ENCODE measurements at places on chromosomes 1 and 21.

- DNase-seq: no peak
These were observed 24.0 kb upstream of the SAMD13 start for GRCh38 chr1:84277343-84278059.

DNA sequence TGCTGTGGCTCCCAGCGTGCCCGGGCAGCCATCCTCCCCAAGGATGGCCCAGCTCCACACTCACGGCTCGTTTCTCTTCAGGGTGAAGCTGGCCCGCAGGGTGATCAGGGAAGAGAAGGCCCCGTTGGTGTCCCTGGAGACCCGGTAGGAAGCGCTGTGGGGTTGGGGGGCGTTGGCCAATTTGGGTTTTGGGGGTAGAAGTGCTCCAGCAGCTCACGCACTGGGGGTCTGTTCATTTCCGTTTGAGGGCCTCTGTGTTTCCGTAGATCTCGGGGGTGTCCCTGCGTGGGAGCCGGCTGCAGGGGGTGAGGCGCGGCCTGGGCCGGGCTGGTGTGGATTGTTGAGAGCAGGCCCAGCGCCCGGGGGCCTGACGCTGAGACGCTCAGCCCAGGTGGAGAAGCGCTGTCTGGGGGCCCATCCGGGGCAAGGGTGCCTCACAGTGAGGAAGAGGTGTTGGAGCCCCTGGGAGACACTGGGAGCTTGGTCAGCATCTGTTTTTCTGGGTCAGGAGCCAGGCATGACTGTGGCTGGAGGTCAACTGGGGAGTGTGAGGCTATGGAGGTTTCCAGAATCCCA lies 12.6 kb downstream of the COL6A1 start:
- no peak for DNase-seq

DNA sequence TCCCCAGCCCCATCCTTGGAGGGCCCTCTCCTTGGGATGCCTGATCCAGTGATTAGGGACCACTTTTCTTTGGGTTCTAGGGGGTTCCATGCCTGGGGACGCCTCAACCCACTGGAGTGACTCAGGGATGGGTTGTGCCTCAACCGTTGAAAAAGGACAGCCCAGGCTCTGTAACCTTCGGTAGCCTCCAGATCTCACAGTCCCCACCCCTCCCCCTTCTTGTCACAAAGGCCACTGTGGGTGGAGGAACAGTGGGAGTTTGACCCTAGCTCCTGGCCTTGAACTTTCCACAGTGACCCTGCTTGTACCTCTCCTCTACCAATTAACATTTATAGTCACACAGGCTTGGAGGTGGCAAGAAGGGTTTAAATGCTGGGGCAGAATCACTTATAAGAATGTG lies 2.6 kb upstream of the RORC start:
- no peak for DNase-seq

DNA sequence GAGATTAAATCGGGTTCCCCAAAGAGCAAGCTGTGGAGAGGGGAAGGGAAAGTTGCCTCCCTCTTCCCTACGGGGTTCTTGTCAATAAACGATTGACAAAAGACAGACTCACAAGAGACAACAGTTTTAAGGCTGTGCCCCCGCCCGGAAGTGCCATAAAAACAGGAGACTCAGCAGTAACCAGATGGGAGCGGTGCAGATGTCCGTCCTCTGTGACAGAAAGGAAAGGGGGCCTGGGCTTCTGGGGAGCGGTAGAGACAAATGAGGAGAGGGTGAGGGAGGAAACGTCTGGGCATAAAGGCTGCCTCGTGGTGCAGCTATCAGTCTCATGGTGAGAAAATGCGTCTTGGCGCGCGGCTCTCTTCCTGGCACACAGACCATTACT lies 5.9 kb downstream of the TP73 start:
- DNase-seq: no peak

DNA sequence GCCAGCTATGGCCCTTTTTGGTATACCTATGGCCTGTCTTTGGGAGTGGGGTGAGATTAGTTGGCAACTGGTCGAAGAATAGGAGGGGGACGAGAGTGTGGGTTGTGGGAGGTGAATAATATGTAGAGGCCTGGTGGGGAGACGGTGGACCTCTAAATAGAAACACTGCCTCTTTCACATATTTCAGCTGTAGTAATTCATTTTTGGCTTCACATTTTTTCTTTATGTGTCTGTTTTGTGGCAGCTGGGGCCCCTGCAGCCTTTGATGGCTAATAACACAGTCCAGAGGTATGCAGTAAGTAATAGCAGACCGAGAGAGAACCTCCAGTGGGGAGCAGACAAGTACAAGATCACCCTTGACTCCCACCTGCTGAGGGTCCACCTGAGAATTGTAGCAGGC lies 75.9 kb downstream of the HLX start:
- DNase-seq: no peak

GRCh38 chr1:6208723-6209660 lies 3.1 kb downstream of the RNF207 start:
- DNase-seq: peak; percentile 25

DNA sequence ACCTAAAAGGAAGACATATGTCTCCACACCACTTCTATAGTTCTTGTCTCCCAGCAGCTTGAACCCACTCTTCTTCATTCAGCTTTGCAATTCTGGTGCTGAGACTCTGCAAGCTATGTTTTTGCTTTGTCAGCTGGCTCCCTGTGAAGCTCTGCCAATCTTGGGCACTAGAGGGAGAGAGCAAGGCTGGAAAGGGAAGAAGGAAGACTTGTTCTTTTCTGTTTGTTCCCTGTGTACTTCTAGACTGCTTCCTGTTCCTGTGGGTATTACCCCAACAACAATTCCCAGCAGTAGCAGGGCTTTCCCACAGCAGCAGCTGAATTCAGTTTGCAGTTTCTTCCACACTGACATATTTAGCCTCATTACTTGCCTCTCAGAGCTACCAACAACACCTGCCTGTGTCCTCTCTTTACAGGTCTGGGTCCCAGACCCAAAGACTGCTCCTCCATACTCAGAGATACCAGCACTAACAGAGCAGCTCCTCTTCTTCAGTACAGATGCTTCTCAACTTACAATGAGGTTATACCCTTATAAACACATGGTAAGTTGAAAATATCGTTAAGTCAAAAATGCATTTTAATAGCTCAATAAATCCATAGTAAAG lies 275.2 kb upstream of the NEGR1 start:
- DNase-seq: no peak

DNA sequence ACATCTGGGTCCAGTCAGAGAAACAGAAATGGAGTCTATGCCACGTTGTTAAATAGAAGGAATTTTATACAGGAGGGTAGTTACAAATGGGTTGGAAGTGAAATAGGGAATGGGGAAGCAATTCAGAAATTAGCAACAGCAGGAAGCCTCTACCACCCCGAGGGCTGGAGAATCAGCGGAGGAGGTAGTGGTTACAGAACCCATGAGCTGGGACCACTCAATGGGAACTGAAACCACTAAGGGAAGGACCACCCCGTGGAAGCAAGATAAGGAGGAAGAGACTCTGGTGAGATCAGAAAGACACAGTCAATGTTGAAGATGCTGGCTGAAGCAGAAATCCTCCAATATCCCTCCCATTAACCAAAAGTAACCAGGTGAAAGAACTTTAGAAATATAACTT lies 15.5 kb upstream of the MAST2 start:
- no peak for DNase-seq

- no peak for DNase-seq
These were observed 122.6 kb downstream of the KCNJ6 start for GRCh38 chr21:37793660-37794059.

DNA sequence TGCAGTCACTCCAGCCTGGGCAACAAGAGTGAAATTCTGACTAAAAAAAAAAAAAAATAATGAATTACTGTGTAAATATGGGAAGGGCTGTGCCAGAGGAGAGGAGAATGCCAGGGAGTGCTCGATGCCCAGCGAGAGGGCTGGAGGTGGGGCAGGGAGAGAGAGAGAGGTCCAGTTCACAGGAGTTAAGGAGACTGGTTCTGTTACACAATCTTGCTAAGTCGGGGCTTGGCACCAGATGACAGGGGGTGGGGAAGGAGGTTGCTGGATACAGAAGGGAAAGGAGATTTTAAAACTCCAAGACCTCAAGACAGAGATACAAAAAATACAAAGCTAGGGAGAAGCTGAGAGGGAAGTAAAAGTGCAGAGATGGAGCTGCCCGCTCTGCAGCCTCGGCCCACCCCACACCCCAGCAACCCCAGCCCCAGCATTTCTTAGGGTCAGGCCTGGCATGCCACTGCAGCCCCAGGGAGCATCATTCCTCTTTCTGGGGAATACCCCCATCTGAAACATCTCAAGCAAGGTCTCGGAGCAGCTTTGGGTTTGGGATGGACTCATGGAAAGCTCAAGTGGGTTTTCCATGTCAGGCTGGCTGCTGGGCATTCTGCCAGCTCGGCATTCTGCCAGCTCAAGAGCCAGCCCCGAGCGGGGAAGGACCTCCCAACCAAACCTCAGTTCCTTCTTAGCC lies 991 bp downstream of the SELENBP1 start:
- no peak for DNase-seq

DNA sequence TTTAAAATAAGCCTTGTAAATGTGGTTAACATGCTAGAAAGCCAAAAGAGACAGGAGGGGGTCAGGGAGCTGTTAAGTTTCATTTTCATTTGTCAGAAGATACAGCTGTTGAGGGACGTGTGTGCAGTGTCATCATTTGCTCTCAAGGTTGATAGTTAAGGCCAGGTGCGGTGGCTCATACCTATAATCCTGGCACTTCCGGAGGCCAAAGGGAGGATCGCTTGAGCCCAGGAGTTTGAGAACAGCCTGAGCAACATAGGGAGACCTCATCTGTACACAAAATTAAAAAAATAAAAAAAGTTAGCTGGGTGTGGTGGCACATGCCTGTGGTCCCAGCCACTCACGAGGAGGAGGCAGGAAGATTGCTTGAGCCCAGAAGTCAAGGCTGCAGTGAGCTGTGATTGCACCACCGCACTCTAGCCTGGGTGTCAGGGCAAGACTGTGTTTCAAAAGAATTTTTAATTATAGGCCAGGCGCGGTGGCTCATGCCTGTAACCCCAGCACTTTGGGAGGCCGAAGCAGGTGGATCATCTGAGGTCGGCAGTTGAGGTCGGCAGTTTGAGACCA lies 22.7 kb downstream of the ZBTB8OS start:
- peak; percentile 40 for DNase-seq

GRCh38 chr1:40532844-40533424 lies 1.5 kb downstream of the ZNF684 start:
- DNase-seq: peak; percentile 55

DNA sequence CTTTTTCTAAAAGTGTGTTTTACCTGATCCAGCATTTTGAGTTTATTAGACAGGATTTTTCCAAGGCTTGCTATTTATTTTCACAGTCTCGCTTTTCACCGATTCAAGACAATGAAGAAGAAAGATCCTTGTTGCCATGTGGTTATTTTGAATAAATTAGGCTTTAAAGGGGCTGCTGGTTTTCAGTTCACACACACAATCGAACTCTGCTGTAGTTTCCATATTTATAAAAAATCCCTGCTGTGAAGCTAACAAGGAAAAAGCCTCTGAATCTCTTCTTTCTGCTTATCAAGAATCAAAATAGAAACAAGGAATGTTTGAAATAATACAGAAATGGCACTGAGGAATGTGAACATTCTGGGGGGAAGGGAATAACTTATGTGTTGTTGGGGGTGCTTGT lies 102.5 kb upstream of the KAZN start:
- DNase-seq: no peak

DNA sequence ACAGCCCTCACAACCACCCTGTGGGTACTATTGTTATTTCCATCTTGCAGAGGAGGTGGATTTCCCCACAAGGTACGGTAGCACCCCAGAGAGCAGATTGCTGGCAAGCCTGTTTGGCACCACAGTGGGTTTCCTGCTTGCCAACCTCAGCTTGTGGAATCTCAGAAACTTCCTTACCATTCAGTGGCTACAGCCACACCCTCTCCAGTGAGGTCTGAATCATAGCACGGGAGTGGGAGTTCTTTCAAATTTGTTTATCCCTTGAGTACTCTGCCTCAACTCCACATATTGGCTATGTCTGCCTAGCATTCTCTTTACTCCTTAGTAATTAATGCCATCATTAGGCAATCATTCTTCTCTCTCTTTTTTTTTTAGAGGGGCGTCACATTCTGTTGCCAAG lies 162.1 kb downstream of the PTPRU start:
- DNase-seq: no peak

DNA sequence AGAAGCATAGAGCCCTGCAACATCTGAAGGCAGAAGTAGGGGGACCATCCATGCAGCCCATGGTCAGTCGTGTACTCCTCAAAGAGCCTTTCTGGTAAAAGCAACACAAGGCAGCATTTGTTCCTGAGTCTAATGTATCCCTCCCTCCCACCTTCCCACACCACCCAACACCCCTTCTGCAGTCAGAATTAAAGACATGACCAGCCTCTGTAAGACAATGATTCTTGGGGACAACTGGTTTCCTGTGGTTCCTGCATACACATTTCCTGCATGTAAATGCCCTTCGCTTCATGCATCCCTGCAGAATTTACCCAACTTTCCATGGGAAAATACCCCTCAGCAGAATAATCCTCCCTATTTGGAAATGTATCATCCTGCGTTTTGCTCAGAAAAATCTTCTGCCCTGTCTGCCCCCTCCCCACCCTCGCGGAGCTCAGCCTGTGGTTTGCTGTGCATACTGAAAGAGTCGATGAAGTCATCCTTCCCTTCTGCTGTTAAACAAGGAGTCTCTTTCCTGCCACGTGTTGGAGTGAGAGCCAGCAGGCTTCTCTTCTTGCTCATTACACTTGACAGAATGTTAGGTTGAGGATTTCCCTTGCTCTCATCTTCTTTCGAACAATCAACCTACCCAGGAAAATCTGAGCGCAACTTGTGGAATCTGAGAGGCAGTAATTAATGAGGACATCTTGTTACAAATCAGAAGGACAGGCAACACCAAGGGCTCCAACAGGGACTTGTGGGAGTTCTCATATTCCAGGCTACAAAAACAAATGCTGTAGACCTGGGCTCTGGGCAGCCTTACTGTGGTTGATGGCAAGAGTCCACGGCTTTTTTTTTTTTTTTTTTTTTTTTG lies 4.7 kb downstream of the TNN start:
- no peak for DNase-seq

DNA sequence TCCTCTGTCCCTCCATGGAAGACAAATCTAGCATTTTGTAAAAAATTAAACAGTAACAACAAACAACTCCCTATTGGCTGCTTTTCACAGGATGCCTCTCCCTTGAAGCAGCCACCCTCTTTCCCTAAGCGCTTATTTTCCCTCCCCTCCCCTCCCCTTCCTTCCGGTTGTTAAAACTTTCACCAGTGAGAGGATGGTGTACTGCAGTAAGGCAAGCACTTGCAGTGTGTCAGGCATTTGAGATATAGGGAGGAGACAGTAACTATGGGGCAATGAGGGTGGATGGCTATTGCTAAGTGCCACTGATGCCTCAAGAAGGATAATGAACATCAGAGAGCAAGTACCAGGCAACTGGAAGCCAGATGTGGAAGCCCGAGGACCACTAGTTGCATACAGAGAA lies 19.1 kb upstream of the KIAA1614 start:
- no peak for DNase-seq

DNA sequence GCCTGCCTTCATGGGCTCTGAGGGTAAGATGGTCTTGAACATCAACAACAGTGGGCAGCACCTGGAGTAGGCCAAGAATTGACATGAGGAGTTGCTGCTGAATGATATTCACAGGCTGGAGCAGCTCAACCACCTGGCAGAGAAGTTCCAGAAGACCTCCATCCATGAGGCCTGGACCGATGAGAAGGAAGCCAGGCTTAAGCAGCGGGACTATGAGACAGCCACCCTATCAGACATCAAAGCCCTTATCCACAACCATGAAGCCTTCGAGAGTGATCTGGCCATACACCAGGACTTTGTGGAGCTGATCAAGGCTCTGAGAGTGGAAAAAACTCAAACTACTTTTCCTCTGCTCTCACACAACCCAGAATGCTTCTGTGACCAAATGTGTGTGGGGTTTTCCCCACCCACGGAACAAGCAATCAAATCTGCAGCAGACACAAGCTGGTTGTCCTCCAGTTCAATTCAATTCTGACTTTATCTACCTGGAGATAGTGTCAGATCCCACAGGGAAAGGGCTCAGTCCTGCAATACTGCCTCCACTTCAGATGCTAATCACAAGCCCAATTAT lies 12.1 kb upstream of the EPHA10 start:
- DNase-seq: no peak

Measured in CD4-positive, alpha-beta T cell treated with Interleukin-1 beta for 1 hour (primary cell).